ENCODE measurements at places on chromosomes 7 and 10.

DNA sequence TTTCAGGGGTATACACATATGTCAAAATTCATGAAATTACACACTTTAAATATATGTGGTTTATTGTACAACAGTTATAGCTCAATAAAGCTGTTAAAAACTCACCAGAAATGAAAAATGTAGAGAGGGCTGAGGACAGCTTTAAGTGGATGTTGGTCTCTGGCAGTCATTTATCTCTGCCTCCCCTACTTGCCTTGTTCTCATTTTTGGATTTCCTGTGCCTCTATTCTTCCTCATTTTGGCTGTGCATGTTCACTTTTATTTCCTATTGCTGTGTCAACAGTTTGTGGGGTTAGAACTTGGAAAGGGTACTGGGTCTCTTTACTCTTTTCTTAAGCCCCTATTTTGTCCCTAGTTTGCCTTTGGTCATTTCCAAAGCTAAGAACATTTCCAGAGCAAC, 18.6 kb upstream of the MEST start:
- DNase-seq = no peak

DNA sequence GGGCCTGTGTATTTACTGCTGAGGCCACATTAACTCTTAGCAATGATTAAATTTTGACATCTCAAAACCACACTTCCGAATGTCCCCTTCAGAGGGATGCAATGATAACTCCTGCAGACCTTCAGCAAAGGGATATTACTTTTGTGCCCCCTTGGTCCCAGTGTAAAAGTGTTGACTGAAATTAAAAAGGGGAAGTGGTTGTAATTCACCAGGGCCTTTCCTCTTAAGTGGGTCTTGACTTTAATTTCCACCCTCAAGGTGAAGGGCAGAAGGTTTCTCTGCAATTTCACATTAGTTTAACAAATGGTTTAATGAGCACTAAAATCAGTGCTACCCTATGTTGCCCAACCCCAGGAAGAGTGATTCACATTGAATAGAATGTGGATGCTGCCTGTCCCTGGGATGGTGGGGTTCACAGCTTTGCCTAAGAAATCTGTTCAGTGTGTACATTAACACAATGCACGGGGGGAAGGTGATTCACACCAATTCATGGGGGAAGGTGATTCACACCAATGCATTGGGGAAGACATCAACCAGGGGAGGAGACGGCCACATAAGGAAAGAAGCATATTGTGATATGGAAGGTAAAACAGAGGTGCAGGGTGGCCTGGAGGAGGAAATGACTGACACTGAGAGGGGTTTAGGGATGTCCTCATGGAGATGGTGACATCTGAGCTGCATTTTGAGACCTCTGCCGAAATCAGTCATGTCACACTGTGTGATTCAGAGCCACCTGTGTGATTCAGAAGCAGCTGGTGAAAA, 19.4 kb upstream of the TNS3 start:
- no peak for DNase-seq

DNA sequence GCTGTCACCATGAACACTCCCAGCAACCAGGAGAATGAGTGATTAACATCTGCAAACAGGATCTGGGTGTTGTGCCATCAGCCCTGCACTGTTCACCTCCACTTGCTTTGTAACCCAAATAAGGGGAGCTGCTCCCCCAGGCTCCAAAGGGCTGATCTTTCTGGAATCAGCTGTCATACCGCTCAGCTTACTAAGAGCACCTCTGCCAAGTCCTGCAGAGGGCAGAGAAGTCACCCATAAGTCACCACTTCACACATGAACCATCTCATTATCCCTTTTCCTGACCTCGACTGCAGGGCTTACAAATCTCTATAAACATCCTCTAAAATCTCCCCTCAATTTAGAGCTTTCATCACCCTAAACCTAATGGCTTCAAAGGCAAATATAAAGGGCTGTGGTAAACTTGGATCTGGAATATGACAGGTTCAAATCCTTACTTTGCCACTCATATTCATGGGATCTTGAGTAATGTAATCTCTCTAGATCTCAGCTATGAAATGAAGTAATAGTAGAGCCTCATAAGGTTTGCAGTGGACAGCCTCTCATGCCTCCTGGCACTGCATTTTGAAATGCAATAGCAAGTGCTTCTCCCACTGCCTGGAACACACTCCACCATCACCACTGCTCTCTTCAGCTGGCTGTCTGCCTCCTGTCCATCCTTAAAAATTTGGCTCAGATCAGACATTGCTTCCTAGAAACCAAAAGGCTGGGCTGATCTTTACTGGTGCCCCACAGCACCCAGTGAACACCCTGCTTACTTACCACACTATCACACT, 38.8 kb downstream of the ERLIN1 start:
- no peak for DNase-seq

DNA sequence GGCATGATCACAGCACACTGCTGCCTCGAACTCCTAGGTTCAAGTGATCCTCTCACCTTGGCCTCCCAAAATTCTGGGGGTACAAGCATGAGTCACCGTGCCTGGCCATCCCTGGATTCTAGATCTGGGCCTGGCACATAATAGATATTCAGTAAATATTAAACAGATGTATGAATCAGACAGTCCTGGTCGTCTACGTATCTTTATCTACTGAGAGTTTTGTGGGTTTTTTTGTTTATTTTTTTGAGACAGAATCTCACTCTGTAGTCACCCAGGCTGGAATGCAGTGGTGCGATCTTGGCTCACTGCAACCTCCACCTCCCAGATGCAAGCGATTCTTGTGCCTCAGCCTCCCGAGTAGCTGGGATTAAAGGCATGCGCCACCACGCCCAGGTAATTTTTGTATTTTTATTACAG, 24.3 kb upstream of the ITGB1 start:
- no peak for DNase-seq

GRCh38 chr10:126953886-126954285, 48.7 kb downstream of the DOCK1 start:
- DNase-seq = no peak

GRCh38 chr7:28269700-28270361, 89.2 kb upstream of the JAZF1 start:
- DNase-seq = no peak

DNA sequence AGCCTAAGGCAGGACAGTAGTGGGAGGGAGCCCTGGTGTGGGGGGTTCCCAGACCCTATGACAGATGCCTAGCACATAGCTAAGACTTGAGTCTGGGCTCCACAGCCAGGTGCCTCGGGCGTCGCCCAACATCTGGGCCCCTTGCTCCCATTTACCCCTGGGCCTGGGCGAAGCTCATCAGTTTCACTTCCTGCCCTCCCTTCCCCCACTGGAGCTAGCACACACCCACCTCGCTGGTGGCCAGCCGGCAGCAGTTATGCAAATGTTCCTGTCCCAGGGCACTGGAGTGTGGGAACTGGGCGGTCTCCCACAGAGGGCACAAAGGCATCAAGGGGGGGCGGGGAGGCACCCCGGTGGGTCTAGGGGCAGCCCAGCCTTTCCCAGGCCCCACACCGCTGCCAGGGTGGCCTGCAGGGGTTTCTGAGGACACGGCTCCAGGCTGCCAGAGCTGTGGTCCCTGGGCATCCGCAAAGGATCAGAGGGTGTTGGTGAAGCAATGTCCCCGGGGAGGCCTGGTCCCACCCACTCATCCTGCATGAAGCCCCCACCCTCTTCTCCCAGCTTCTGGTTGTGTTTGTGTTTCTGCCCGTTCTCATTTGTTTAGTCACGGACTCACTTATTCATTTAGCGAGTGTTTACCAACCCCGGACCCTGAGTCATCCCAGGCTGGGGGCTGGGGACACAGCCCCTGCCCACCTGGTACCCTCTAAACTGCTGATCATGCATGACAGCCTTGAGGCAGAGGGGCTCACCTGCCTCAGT, 20.4 kb downstream of the SH2B2 start:
- peak; percentile 62 for DNase-seq

DNA sequence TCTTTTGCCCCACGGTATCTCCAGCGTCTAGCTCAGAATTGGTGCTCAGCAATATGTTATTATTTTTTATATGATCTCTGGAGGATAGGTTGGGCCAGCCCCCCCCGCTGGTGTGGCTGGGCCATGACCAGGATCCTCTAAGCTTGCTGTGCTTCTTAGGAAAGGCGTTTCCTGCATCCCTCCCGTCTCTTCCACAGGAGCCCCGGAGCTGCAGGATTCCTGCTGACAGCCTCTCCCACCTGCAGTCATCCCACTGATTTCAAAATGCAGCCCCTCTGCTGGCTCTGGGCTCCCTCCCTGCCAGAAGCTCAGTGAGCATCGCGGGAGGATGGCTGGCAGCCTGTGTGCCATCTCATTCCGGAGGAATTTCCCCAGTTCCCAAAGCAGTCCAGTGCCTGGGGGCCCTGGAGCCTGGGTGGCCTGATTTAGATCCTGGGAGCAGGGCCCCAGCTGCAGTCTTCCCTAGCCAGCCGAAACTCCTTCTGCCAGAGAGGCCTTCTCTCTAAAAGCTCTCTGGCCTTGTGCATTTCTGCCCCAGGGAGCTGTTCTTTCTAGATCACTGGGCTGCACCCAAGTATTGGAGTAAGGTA, 21.8 kb upstream of the GOLGA7B start:
- no peak for DNase-seq

DNA sequence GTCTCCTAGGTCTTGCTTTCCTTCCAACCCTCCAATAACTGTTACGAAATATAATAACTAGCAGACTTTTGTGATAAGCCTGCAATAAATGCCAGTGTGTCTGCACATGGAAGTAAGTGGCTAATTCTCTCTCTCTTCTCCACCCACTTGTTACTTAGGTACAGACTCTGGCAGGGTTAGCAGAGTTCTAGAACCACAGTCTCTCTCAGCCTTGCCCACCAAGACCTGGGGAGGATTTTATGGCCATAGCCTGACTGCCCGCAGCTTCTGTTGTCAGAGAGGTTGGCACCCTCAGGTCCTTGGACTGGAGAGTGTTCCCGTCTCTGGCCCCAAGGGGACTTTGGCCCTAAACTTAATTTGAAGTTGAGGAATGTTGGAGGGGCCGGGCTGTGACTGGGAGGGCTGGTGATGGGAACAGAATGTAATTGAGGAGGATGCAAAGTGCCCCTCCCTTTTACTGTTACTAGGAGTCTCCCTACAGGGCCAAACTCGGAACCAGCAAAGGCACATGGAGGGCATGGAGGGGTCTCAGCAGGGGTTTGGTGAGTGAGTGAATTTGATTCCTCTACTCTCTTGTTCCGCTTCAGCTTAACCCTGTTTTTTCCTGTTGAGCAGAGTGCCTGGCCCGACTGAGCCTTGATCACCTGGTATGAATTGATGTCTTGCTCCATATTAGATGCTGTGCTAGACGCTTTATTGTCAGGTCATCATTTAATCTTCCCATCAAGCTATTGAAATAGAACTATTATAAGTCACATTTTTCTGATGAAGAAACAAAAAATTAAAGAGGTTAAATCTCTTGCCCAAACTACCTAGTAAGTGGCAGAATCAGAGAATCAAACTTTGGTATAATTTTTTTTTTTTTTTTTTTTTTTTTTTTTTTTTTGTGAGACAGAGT, 37.0 kb upstream of the LCOR start:
- peak; percentile 11 for DNase-seq

GRCh38 chr7:930975-931758, 23.3 kb downstream of the ADAP1 start:
- peak; percentile 6 for DNase-seq

- no peak for DNase-seq
Measured at GRCh38 chr7:23191022-23191421, 9.2 kb downstream of the NUP42 start.

- no peak for DNase-seq
Measured at GRCh38 chr10:86104156-86104555, 262.4 kb downstream of the GRID1 start.

GRCh38 chr10:102435529-102436233, 3.3 kb upstream of the CUEDC2 start:
- DNase-seq = peak; percentile 67

DNA sequence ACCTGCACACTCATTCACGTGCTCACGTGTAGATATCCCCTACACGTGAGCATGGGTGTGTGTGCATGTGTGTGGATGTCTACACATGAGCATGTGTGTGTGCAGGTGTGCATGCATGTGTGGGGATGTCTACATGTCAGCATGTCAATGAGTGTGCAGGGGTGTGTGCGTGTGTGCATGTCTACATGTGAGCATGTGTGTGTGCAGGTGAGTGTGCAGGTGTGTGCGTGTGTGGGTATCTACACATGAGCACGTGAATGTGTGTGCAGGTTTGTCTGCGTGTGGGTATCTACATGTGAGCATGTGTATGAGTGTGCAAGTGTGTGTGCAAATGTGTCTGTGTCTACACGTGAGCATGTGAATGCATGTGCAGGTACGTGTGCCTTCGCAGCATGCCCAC, 274.8 kb downstream of the PTPRN2 start:
- no peak for DNase-seq

DNA sequence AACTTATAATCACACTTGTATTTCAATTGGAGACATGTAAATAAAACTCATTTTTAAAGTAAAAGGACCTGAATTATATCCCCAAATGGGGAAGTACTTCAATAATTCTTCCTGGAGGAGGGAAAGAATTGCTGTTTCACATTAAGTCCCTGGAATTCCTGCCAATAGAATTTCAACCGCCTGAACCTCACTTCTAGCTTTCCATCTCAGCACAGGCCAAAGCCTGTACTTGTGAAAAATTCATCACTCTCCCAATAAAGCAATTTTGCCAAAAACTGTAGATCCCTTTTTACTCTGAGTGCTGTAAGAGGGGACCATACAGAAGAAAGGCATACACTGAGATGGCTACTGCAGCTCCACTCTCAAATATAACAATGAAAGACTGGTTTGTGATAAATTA, 54.8 kb downstream of the CADPS2 start:
- no peak for DNase-seq

GRCh38 chr10:24235471-24235870, 26.5 kb downstream of the KIAA1217 start:
- DNase-seq = no peak

DNA sequence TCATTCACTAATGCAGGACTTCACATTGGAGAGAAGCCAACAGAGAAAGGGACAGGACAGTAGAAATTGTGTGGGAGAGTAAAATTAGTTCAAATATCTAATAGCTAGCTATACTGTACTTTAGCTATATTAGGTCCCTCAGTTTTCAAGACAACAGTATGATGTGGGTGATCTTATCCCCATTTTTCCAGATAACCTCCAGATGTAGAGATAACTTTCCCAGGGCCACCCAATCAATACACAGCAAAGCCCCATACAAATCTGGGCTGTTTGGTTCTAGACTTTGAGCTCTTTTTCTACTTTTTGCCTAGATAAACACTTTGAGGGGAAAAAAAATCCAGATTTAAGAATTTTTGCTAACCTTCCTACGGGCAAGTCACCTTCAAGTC, 482 bp upstream of the CLDN12 start:
- DNase-seq = no peak

- no peak for DNase-seq
Measured at GRCh38 chr10:70843776-70844489, 28.2 kb downstream of the SGPL1 start.

GRCh38 chr10:32211046-32211363, 136.0 kb downstream of the EPC1 start:
- DNase-seq = no peak

DNA sequence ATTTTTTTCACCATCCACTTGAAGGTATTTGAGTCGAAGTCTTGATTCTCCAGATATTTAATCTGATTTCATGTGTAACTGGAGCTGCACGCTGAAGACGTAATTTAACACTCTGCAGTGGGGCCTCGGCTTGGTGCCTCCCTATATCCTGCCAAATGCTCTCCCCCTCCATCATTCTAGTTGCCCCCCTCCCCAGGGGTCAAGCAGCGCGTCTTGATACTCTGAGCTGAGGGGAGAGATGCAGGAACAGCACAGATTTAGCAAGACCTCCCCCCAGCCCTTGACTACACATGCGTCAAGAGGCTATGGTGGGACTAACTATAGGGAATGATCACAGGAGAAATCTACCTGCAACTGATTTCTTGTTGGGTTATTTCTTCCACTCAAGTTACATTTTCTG, 85.8 kb downstream of the PRPF18 start:
- no peak for DNase-seq

GRCh38 chr10:36789974-36790373, 335.4 kb upstream of the ANKRD30A start:
- DNase-seq = no peak
